Forelimb muscle (tissue), 1 donor: ENCODE measurements at places on chromosomes 5 and 9. TPM values are rescaled to one million over a fixed set of nuclear protein-coding genes. Genes with fewer than 3 reads are reported as not detected.

GRCh38 chr9:27196383-27196782, 87.4 kb downstream of the TEK start:
- no peak for DNase-seq

CMYA5 gene
- 230 TPM for polyA plus RNA-seq

LRRC19 gene
- polyA plus RNA-seq, result 0.11 TPM

DNA sequence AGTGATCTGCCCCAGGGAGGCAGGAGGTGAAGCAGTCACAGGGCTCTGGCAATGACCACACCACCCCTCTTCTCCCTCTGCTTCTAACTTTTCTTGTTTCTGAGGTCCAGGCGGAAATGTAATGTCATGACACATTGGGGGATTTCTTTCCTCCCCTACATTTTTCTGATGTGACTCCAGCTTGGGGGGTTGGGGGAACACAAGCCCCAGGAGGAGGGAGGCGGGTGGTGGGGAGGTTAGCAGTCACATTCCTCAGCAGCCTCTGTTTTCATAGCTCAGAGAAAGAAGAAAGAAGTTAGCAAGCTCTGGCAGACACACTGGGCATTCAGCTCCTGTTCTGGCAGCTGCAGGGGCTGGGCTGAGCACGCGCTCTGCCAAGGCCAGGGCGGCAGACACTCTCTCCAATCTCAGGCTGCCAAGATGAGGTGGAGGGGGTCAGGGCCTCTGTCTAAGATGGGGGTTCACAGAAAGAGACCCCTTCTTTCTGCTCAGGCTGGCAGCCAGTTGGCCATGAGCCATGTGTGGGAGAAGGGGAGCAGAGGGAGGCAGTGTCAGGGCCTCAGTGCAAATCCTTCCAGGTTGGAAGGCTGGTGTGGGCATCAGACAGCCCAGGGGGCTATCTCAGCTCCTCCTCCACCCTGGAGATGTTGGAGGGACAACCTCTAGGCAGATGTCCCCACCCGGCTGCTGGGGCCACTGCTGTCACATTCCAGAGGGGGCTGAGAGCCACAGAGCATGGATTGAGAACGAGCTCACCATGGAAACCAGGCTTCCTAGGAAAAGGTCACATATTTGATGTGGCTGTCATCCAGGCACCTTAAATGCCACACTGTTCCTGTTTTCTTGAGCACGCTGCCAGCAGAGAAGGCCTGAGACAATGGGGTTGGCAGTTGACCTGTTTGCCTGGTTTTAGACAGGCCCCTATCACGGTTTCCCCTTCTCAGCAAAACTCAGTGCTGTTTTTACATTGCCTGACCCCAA, 20.1 kb upstream of the PFDN1 start:
- no peak for DNase-seq

GRCh38 chr5:58099257-58099656, 360.6 kb downstream of the PLK2 start:
- DNase-seq, result no peak

- no peak for DNase-seq
These were observed 14.4 kb upstream of the SLC22A4 start for GRCh38 chr5:132279801-132280200.

DNA sequence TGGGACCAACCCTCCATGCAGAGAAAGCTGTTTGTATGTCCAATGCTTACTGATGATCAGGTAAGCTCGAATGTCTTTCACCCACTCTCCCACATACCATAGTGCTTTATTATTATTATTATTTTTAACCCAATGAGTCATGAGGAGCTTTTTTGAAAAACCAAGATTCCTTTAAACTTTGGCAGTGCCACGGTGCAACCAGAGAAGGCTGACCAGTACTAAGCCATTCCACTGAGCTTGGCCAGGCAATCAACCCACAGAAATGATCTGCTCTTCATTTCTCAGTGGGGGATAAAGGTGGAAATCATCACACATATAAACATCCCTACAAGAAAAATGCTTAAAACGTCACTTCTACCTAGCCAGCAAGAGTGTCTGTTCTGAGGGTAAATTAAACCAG, 35.5 kb downstream of the JAKMIP2 start:
- DNase-seq, result no peak

- no peak for DNase-seq
These were observed 712 bp upstream of the HSPA4 start for GRCh38 chr5:133051061-133051541.

ZBTB43 gene
- polyA plus RNA-seq, result 15.9 TPM

DNA sequence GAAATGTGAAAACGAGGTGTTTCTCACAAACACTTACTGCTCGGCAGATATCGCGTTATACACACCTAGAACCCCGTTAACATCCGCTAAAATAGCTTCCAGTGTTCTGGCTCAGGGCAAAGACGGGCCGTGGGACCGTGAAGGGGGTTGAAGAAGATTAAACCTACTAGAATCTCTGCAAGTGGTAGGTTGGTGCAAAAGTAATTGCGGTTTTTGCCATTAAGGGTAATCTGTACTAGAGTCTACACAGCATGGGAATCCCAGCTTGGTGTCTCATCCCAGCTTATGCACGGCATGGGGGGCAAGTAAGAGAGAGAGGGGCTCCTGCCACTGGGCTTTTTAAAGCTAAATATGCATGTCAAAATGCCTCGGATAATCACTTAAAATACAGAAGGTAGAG, 43.9 kb downstream of the HRH2 start:
- DNase-seq, result no peak

DNA sequence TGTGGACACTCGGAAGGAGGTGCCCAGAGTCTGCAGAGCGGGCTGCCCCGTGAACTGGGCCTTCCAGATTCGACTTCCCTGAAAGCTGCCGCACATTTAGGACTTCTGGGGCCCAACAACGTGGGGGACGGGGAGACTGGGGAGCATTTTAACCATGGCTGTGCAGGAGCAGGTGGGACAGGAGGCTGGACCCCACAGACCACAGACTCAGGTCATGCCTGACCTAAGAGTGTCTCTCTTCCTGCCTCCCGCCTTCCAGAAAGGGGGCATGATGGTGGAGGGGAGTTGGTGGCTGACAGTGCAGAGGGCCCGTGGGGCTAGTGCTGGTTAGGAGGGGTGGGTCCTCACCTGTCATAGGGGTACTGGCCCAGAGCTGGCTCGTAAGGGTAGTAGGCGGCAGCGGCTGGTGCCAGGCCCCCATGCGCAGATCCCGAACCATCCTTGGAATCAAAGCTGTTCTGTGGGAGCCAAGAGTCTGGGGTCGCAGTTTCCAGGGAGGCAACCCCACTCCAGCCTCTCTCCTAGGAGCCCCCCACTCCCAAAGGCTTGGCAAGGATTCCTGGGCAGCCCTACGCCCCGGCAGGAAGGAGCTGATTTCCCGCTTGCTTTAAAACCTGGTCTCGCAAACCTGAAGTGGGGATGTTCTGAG, 2.2 kb downstream of the IRX4 start:
- DNase-seq, result no peak

- DNase-seq, result no peak
These were observed 539.2 kb downstream of the TLE1 start for GRCh38 chr9:81150016-81150625.

- no peak for DNase-seq
These were observed 15.6 kb downstream of the RIC1 start for GRCh38 chr9:5644501-5644900.

DNA sequence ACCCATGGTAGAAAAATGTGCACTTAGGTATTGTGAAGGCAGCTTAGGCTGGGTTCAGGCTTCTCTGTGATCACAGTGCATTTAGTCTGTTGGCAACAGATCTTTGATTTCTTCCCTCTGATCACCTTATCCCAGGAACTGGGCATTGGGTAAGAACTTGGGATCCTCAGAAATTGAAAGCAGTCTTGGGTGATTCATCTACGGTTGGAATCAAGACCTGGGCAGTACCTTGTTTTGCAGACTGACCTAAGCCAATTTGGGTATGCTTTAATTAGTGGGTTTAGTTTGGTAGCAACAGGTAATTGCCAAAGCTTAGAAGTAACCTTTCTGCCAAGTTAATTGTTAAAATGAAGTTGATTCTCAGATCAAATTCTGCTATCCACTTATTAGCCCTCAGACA, 17.8 kb downstream of the ENTREP1 start:
- no peak for DNase-seq

TEX48 gene
- not detected for polyA plus RNA-seq

GRCh38 chr9:117400171-117400570, 14.7 kb downstream of the ASTN2 start:
- DNase-seq, result no peak

- no peak for DNase-seq
These were observed 16.8 kb downstream of the CLINT1 start for GRCh38 chr5:157842185-157842584.

- DNase-seq, result no peak
These were observed 398.3 kb downstream of the NTRK2 start for GRCh38 chr9:85067792-85068191.

LHX2 gene
- 1.9 TPM for polyA plus RNA-seq

- DNase-seq, result no peak
These were observed at the start of gene TRIM7 for GRCh38 chr5:181204826-181205760. Gene TRIM7 (minus strand): TSS chr5:181205196. CDS start chr5:181205110, 86 bp downstream.

PRR16 gene
- polyA plus RNA-seq, result 19.3 TPM
